ENCODE measurements at places on chromosomes 2 and 18.

DNA sequence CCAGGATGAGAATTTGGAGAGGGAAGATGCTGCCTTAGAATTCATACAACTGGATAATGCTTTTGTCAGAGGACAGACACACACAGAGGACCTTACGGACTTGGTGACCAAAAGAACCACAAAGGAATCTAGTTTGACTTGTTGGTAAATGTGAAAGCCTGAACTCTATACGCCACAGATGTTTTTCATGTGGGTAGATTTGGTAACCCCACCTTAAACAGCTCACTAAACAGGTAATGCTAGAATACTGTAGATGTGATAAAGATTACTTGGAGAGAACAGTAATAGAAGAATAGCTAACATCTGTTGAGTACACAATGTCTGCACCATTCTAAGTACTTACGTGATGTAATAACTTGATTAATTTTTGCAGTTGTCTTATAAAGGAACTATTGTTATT, 24.1 kb downstream of the ANXA4 start:
- H3K4me3 ChIP-seq = no peak overlapping the region
- no peak overlapping the region for H3K27ac ChIP-seq
- H3K36me3 ChIP-seq = no peaks in the 10 kb centered on the region

DNA sequence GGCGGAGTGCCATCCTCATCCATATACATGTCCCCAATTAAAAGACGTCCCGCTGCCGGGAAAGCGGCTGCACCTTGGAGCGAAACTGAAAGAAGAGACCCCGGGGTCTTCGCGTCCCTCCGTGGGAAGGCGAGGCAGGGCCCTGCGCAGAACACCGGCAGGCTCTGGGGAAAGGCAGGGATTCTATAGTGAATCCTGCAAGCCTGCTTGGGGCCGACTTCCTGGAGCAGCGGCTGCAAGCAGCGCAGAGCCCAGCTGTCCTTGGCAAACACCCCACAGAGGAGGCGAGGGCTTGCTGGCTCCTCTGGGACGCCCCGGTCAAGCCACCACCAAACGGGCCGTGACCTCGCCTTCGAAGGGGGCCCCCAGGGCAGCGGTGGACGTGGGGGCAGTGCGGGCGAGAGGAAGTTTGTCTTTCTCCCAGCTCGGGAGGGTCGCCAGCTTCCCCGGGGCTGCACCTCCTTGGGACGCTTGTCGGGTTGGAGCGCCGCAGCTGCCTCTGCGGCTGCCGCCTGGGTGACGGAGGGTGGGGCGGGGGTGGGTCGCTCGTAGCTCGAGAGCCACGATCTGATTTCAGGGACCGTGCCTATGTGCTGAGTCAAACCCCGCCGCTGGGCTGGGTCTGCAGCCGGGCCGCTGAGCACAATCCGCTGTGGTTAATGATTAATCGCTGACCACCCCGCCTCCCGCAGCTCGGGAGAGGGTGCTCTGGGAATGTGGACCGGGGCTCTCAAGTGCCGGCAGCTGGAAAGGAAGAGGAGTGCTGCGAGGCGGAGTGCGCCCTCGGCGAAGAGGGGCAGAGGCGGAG, 486 bp upstream of the GPR39 start:
- H3K27ac ChIP-seq = no peak overlapping the region
- no peak overlapping the region for H3K4me3 ChIP-seq
- H3K4me1 ChIP-seq = no peaks in the 10 kb centered on the region
- peaks cover 2% of the 10 kb centered on the region for H3K27me3 ChIP-seq

GRCh38 chr2:138922973-138923563, 142.9 kb upstream of the NXPH2 start:
- no peak for DNase-seq
- no peaks in the 10 kb centered on the region for H3K4me1 ChIP-seq
- no peaks in the 10 kb centered on the region for H3K27me3 ChIP-seq

- H3K36me3 ChIP-seq = peaks cover 2% of the 10 kb centered on the region
- H3K4me1 ChIP-seq = no peaks in the 10 kb centered on the region
- H3K27ac ChIP-seq = no peak overlapping the region
- H3K27me3 ChIP-seq = no peaks in the 10 kb centered on the region
- no peak overlapping the region for H3K4me3 ChIP-seq
- DNase-seq = no peak
Measured at GRCh38 chr2:28052691-28053090, 162.2 kb downstream of the BABAM2 start.

GRCh38 chr2:214575030-214575429, 164.2 kb downstream of the VWC2L start:
- H3K27ac ChIP-seq = no peak overlapping the region
- H3K27me3 ChIP-seq = peaks cover 3% of the 10 kb centered on the region
- no peaks in the 10 kb centered on the region for H3K36me3 ChIP-seq
- no peaks in the 10 kb centered on the region for H3K4me1 ChIP-seq
- DNase-seq = no peak

DNA sequence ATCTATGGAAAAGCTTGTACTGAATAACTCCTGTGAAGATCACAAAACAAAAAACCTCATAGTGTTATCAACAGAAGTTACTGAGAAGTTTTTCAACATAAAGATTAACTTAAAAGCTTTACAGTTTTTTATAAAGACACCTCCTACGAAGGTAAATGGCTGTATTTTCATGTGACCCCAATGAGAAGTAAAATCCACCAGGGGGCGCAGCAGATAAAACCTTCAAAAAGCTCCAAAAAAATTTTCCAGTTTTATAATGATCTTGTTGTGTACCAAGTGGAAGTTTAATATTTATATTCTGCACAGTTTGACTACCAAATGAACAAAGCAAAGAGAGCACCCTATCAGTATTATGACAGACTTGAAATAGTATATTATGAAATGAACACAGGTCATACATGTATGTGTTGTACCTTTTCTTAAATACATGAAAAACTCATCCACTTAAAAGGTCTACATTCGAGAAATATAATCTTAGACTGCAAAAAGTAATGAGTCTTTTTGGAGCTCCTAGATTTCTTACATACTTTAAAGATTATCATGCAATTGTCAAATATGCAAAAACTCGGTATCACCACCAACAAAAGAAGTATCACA, 38.5 kb downstream of the PNO1 start:
- H3K27ac ChIP-seq = no peak overlapping the region
- DNase-seq = peak; percentile 25
- no peaks in the 10 kb centered on the region for H3K27me3 ChIP-seq

GRCh38 chr18:55497825-55498403, 90.1 kb downstream of the TCF4 start:
- H3K36me3 ChIP-seq = no peaks in the 10 kb centered on the region
- H3K4me3 ChIP-seq = no peak overlapping the region
- H3K4me1 ChIP-seq = no peaks in the 10 kb centered on the region
- H3K27ac ChIP-seq = no peak overlapping the region
- H3K27me3 ChIP-seq = no peaks in the 10 kb centered on the region

DNA sequence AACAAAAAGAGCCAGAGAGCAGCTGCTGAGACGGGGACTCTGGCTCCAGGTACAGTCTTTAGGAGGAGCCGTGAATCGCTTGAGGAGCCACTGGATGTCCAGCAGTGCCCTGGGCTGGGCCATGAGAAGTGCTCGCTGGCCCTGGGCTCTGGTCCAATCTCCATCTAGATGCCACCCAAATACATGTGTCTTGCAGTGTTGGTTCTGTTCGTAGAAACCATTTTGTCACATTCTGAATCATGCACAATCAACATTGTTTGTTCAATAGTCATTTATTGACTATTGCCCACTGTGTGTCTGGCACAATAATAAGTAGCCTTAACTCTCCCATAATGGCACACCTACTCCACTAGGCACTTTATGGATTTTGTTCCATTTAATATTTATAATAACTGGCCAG, 26.1 kb downstream of the TYMS start:
- DNase-seq = no peak
- no peak overlapping the region for H3K27ac ChIP-seq
- peaks cover 28% of the 10 kb centered on the region for H3K36me3 ChIP-seq

GRCh38 chr2:216504376-216504762, 5.7 kb downstream of the RPL37A start:
- no peaks in the 10 kb centered on the region for H3K27me3 ChIP-seq
- DNase-seq = no peak
- peaks cover 21% of the 10 kb centered on the region for H3K4me1 ChIP-seq
- no peak overlapping the region for H3K27ac ChIP-seq
- H3K4me3 ChIP-seq = no peak overlapping the region

DNA sequence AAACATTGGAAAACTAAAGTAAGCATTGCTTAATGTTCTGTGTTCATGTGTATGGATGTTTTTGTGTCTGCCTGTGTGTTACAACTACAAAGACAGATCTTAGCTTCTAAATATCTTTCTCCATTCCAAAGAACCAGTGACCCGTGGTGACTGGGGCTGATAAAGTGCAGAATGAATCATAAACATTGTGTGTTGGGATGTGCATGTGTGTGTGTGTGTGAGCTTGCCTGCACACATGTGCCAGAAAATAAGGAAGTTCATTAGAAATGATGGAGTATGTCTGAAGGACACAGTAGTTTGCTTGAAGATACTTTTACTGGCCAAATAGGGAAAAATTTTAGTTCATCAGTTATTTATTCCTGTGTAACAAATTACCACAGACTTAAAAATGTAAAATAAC, 756.6 kb upstream of the CELF4 start:
- H3K27ac ChIP-seq = no peak overlapping the region
- H3K27me3 ChIP-seq = no peaks in the 10 kb centered on the region
- no peaks in the 10 kb centered on the region for H3K4me1 ChIP-seq

GRCh38 chr2:20650393-20650876, 463 bp downstream of the HS1BP3 start:
- H3K27me3 ChIP-seq = peaks cover 4% of the 10 kb centered on the region
- H3K27ac ChIP-seq = peak overlapping the region; percentile 92
- H3K4me1 ChIP-seq = peaks cover 21% of the 10 kb centered on the region
- peak overlapping the region; percentile 77 for H3K4me3 ChIP-seq
- no peak for DNase-seq

- H3K27ac ChIP-seq = no peak overlapping the region
- no peaks in the 10 kb centered on the region for H3K4me1 ChIP-seq
- no peak overlapping the region for H3K4me3 ChIP-seq
- no peak for DNase-seq
- no peaks in the 10 kb centered on the region for H3K36me3 ChIP-seq
- H3K27me3 ChIP-seq = no peaks in the 10 kb centered on the region
Measured at GRCh38 chr18:31612124-31612523, 20.4 kb downstream of the TTR start.

- H3K27ac ChIP-seq = no peak overlapping the region
- no peaks in the 10 kb centered on the region for H3K27me3 ChIP-seq
- H3K4me1 ChIP-seq = no peaks in the 10 kb centered on the region
Measured at GRCh38 chr2:232793271-232793670, 16.9 kb upstream of the KCNJ13 start.

DNA sequence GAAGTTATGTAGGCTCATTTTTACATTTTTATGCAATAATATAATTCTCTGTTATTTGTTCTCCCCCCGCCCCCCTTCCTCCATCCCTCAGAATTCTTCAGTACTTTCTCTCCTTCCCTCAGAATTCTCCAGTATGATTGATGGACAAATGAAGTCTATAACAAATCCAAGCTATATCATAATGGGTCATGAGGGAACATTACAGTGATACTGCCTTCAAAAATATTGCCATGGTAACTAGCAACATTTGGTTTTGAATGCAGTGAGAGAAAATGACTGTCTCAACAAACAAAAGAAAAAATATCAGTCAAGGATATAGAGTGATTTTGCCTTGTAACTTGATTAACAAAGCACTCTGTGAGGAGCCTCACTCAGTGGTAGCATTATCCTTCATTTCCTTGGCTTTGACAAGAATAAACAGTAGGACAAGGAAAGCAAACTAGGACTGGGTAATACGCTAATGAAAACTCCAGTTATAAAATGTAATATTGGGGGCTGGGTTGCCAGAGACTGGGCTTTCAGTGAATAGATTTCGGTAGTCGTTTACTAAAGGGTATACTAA, 392.9 kb upstream of the CRIM1 start:
- H3K4me3 ChIP-seq = no peak overlapping the region
- H3K27ac ChIP-seq = no peak overlapping the region
- no peaks in the 10 kb centered on the region for H3K27me3 ChIP-seq

- no peak for DNase-seq
- no peak overlapping the region for H3K4me3 ChIP-seq
- peaks cover 3% of the 10 kb centered on the region for H3K36me3 ChIP-seq
- H3K27me3 ChIP-seq = no peaks in the 10 kb centered on the region
- no peak overlapping the region for H3K27ac ChIP-seq
Measured at GRCh38 chr2:174120346-174120745, 128.0 kb downstream of the OLA1 start.

- H3K36me3 ChIP-seq = no peaks in the 10 kb centered on the region
- no peak overlapping the region for H3K27ac ChIP-seq
- no peaks in the 10 kb centered on the region for H3K27me3 ChIP-seq
- H3K4me1 ChIP-seq = no peaks in the 10 kb centered on the region
- H3K4me3 ChIP-seq = no peak overlapping the region
Measured at GRCh38 chr18:11467611-11468010, 141.8 kb upstream of the SLC35G4 start.

- no peak overlapping the region for H3K4me3 ChIP-seq
- peaks cover 5% of the 10 kb centered on the region for H3K4me1 ChIP-seq
- H3K27ac ChIP-seq = no peak overlapping the region
- DNase-seq = no peak
Measured at GRCh38 chr2:205708231-205708631, 25.9 kb downstream of the NRP2 start.

DNA sequence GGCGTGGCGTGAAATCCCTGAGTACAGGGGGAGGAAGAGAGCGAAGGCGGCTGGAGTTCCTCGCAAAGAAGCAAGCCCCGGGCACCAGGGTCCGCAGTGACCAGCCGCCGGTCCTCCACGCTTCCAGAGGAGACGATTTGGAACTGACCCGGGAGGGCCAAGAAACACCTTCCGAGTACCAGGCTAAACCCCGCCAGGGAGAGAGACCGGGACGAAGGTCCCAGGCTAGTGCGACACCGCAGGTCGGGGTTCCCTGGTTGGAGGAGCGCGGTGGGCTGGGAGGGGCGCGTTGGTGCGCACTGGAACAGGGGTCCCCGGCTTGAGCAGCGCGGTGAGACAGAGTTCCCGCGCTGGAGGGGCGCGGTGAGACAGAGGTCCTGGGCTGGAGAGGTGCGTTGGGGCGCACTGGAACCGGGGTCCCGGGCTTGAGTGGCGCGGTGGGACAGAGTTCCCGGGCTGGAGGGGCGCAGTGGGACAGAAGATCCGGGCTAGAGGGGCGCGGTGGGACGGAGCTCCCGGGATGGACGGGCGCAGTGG, 901 bp downstream of the WDFY1 start:
- DNase-seq = peak; percentile 30
- no peaks in the 10 kb centered on the region for H3K27me3 ChIP-seq
- peak overlapping the region; percentile 65 for H3K4me3 ChIP-seq
- peak overlapping the region; percentile 55 for H3K27ac ChIP-seq
